Stimulated activated naive B cell treated with anti-CD40 and anti-IgM and Interleukin-4, amounts not matched to agents 10 μg/mL and 1 μg/mL and 100 μg/mL, for 72 hours (primary cell): ENCODE measurements at places on chromosomes 1 and 21.

DNA sequence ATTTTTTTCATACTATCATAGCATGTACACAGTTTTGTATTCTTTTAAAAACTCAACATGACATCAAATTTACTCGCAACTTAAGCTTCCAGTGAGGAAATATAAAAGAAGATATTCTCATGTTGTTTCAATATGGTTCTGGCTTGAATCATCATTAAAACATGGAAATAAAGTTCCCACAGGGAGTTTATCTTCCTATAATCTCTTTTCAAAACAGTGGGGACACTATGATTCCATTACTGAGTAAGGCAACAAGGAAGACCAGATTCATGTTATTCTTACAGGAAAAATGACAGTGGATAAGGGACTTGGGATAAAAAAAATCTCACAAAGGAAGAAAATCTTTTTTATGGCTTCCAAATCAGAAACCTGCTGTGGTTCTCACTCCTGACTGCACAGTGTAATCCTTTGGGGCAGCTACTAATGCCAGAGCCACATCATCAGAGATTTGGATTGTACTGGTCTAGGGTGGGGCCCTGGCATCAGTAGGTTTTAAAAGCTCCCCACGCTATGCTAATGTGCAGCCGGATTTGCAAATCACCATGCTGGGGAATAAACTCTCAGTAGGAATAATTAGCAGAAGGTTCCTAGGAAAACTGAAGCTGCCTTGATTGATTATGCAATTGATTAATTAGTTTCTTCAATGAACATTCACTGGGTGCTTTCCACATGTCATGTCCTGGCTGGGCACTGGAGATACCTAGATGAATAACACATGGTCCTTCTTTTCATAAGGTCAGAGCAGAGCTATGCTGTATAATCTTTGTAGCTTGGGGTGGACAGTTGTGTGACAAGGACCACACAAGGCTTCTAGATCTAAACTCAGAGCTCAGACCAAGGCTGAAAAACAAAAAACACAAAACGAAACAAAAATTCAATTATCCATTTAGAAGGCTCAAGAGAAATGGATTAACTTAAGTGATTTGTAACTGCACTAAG, 71.1 kb upstream of the C8B start:
- no peak for DNase-seq

DNA sequence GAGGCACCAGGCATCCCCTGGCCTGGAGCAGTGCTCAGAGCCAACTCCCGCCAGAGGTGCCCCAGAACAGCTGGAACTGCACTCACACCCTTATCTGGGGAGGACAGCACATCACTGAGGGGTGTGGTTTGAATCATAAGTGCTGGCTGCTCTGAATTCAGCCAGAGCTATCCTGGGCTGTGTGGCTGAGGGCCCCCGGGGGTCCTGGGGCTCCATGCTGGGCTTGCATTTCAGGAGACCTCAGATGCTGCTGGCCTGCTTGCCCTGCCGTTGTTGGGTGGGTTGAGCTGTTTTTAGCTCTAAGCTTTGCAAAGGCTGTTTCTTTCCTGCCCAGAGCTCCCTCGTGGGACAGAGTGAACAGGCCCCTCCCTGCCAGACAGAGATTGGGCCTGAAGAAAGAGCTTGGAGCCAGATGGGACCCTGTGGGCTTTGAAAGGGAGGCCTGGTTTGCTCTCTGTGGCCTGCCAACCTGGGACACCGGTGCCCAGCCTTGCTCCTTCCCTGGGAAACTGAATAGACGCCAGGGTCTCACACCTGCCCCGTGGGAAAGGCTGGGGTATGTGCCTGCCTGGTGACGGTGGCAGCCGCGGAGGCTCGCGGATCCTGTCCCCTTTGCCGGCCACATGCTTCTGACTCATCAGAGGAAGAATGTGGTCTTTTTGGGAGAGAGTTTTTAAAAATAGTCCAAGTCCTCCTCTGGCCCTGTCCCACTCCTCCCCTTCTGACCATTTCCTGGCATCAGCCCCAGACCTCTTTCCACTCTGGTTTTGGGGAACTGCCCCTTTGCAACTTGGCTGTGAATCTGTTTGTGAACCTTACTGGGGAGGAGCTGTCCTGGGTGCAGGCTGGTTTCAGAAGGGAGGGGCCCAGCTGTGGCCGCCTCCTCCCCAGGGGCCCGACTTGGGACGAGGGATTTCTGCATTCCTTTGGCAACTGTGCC, 30.0 kb downstream of the ARHGEF10L start:
- no peak for DNase-seq

DNA sequence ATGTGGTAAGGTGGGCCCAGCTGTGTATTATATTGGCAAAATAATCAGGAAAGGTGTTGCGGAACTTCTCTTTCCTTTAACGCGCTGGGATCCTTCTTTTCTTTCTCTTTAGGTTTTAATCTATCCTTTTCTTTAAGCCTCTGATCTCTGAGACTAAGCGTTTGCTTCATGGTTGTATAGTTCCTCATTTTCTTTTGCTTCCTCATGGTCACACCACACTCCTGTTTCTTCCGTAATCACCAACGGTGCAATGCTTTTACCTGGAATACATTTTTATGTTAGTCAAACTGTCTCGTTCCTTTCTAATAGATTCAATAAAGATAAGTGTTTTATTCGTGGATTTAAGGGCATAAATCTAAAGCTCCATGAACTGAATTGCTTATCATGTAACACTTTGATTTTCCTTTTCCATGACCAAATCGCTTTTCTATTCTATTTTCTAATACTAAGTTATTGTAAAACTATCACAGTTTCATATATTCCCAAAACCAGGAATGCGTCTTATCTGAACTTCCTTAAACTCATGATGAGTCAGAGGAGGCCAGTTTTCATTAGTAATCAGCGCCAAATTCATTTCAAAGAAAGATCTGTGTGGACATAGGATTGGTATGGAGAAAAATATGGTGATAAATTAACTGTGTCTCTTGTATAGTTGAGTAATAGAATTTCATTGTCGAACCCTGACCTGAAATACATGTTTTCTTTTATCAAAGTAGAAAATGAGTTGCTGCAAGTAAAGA, 12.2 kb downstream of the SDCCAG8 start:
- DNase-seq, result no peak

- no peak for DNase-seq
Measured at GRCh38 chr21:26835027-26835713, 10.0 kb downstream of the ADAMTS1 start.

- no peak for DNase-seq
Measured at GRCh38 chr21:36626791-36627190, 72.1 kb upstream of the SIM2 start.

DNA sequence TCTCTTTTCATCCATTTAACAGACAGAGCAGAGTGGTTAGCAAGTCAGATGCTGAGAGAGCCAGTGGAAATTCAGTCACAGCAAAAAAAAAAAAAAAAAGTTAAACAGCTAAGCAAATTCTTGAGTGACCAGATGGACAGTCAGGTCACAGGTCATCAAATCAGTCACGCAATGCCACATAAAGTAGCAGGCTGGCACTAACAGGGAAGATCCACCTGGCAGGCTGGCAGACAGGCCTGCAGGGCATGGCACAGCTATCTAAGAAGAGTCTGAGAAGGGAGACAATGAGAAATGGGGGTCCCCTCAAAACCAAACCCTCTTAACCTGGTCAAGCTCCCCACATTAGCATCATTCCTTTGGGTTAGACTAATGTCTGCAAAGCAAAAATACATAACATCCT, 371.9 kb downstream of the TTLL7 start:
- no peak for DNase-seq

GRCh38 chr1:203442821-203443220, 32.8 kb upstream of the PRELP start:
- DNase-seq, result no peak

GRCh38 chr1:23660671-23661070, 30.9 kb upstream of the RPL11 start:
- no peak for DNase-seq

DNA sequence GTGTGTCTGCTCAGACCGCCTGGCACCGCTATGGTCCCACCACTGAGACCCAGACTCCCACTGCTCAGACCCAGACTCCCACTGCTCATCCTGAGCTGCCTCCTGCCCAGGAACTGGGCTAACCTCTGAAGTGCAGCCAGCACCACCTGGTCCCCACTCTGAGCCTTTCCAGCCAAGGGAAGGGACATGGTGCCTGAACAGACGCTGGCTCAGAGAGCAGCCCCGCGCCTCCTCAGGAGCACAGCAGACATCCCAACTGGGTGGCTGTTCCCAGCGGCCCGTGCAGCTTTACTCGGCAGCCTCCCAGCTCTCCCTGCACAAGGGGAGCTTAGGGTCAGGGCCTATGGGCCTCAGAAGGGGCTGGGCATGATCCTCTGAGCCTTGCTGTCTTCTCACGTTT, 27.8 kb upstream of the CNTN2 start:
- no peak for DNase-seq

- no peak for DNase-seq
Measured at GRCh38 chr1:8202182-8202905, 115.6 kb upstream of the SLC45A1 start.

DNA sequence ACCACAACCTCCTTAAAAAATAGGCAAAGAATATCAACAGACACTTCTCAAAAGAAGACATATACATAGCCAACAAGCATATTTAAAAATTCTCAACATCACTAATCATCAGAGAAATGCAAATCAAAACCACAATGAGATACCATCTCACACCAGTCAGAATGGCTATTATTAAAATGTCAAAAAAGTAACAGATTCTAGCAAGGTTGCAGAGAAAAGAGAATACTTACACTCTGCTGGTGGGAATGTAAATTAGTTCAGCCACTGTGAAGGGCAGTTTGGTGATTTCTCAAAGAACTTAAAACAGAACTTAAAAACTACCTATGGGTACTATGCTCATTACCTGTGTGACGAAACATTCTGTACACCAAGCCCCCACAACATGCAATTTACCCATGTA, 20.7 kb downstream of the CD1B start:
- no peak for DNase-seq

- no peak for DNase-seq
Measured at GRCh38 chr1:79235301-79236002, 228.9 kb upstream of the ADGRL4 start.

DNA sequence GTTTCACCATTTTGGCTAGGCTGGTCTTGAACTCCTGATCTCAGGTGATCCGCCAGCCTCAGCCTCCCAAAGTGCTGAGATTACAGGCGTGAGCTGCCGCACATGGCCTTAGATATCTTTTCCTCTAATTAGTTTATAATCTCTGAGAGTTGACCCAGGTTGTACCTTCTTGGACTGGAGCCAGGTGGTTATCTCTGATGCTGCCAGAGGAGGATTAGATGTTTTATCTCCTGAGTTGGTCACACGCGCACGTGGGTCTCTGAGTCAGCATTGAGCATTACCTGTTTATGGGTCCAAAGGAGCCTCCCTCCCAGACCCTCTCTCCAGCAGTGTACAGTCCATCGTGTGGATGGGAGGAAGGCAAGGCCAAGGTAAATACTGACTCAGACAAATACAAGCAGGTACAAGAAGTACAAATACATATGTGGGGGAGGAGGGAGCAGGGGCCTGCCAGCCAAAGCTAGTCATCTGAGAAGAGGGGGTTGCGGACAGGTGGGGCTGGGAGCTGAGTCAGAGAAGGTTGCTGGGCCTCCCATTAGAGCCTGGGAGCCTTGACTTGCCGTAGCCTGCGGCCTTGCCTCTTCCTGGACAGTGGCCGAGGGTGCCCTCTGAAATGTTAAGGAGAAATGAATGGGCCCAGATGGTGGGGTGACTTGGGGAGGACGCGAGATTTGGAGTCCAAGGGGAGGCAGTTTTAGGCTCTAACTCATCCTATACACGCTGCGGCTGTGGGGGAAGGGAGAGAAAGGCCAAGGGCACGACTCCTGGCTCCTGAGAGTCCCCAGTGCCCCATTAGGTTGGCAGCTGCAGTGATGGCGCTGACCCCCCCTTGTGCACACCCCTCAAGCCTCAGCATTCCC, 13.1 kb downstream of the IL6R start:
- no peak for DNase-seq

DNA sequence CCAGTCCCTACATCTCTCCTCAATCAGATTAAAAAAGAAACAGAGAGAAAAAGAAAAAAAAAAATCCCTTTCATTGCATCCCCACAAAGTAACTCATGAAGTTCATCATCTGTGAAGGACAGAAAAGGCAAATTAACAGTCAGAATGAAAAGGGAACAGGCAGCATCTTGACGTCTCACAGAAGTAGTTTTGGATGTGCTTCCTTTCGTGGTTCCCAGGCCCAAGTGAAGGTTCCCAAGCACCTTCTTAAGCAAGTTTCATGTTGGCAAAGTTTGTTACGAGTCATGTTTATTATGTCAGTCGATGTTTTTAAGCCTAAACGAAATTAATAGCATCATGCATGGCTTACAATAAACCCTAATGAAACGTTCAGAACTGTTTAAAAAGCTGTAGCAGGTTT, 475.2 kb downstream of the SETD4 start:
- DNase-seq, result no peak

DNA sequence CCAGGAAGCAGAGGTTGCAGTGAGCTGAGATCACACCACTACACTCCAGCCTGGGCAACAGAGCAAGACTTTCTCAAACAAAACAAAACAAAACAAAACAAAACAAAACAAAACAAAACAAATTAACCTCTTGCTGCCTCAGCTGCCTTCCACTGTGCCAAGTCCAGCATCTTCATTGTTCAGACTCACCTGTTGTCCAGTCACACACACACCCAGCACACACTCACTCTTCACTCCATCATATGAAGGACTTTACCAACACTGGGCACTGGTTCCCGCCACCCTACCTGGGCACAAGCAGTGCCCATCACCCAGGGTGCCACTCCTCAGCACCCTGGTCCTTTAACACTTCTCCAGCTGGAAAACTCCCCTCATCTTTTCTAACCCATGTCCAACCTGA, 14.6 kb downstream of the PYCR2 start:
- no peak for DNase-seq

DNA sequence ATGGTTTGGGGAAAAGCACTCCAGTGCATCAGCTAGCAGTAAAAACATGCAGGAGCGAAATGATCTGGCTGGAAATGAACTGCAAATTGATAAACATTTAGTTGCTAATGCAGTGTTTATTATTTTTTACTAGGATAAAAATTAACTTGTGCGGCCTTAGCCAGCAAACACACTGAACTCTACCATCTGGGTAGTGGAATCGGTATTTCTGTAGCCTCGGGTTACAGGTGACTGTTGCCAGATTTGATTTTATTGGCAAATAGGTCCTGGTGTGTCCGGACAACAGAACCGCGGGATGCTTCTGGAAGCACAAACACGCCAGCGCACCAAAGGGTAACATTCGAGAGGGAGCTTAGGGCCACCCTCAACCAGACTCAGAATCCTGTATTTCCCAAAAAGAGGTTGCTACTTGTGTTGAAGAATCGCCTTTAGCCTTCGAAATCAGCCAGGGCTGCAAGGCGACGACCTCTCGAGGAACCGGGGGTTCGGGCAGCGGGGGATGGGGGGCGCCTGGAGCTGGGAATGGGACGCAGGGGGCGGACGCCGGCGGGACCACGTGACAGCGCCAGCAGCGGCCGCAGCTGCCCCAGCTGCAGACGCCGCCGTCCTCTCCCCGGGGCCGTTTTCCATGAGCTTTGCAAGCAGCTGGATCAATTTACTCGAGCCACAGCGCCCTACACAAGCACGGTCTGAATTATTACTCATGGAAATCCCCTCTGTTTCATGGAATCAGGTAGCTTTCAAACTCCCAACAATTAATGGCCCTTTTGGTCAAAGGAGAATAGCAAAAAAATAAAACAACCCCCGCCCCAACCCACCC, 158.8 kb downstream of the TOMM20 start:
- DNase-seq, result no peak
